ENCODE measurements at places on chromosomes 13 and 19.

- no peak for DNase-seq
Observed at GRCh38 chr13:67855741-67856238, 625.7 kb upstream of the PCDH9 start.

DNA sequence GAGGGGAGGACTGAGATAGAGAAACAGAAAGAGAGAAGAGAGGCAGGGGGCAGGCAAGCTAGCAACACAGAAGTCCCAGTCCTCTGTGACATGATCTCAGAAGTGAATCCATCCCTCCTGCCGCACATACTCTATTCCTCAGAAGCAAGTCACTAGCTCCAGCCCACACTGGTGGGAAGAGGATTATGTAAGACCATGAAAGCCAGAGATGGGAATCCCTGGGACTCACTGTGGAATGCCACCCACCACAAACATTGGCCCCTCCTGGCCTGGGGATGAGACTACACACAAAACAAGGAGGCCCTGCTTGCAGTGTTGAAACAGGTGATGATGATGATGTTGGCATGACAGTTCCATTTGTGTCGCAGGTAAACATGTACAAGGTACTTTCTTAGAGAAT lies 419.9 kb downstream of the IRS2 start:
- DNase-seq: no peak

DNA sequence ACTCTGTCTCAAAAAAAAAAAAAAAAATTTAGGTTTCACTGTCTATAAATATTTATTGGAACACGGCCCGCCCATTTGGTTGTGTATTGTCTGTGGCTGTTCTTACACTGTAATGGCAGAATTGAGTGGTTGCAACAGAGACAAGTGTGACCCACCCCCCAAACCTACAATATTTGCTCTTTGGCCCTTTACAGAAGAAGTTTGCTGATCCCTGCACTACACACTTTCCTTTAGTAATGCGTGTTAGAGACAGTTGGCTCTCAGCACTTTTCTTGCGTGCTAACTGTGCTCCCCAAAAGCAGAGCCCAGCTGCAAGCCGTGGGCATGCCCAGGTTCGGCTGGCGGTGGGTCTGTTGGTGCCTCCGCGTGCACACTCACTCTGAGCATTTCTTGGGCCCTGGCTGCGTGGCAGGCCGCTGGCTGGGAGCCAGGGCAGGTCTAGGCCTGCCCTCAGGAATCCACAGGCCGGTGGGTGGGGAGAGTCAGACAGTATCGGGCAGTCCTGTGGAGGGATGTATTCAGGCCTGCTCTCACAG lies 72.6 kb downstream of the SIPA1L3 start:
- DNase-seq: no peak

DNA sequence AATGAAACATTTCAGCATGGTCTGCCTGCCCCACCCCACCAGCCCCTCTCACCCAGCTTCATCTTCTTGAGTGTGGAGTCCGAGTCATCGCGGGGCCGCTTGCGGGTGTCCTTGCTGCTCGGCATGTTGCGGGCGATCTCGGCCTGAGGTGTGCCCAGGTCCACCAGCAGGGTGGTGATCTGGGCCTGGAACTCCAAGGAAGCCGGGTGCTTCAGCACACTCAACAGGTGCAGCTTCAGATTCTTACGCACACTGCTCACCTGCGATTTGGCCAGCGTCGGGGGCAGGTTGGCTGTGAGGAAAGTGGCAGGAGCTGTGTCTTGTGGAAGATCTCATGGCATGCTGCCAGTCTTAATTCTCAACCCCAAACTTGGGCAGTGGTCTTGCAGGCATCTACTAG lies 20.7 kb downstream of the SYMPK start:
- DNase-seq: no peak

DNA sequence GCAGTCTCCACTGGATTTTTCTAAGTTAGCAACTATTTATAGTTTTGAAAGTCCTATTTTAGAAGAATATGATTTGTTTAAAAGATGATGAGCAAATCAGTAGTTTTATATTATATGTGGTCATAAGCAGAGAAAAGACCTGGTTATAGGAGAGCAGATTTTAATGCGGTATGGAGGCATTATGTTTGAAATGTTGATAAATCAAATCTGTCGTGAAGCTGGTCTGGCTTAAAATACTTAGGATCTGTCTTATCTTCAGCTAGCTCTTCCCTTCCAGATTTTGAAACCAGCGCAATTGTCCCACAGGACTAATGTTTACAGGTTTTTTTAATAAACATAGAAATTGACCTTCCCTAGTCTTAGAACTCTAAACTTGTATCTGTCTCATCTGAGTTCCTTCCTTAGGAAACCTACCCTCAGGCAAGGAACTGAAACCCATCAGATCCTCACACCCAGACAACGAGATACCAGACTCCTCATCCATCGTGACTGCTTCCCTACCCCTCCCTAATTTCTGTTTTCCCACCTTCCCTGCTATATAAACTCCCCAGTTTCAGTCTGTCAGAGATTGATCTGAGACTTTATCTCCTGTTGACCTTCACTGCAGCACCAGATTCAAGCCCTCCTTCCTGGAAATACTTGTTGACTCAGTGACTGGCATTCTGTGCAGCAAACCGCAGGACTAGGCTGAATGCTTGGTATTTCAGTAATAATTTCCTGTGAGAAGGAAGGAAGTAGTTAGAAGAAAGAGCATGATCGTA lies 37.8 kb upstream of the CXCL17 start:
- DNase-seq: no peak

DNA sequence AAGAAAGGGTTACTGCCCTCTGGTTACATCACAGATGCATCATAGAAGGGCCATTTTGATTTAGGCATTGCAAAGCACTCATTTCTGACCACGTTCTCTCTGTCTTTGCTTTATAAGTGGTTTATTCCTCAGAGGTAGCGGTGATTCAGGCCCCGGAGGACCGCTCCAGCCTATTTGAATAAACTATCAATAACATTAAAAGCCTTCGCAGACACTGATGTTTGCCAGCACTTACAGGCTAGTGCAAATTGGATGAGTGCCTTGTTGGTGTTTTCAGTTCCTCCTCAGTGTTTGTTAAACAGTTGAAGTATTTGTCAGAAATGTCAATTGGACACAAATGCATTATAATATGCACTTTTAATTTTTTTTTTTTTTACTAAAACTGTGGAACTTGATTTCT lies 120.2 kb downstream of the RXFP2 start:
- no peak for DNase-seq

DNA sequence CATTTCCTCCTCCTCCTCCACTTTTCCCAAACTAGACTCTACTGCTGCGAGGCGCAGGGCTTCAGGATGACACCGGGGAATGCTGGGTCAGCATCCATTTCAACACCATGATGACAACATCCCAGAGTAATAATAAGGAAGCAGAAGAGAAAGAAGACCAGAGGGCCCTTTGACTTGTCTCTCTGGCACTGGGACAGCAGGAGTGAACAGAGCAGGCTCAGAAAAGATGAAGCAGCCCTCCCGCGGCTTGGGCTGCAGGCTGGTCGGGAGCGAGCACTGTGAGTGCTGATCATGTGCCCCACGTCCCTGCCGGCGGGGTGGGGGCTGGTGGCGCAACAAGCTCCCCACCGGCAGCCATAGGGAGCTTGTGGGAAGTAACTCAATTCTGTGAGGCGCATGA lies 30.5 kb downstream of the RANBP3 start:
- DNase-seq: no peak

DNA sequence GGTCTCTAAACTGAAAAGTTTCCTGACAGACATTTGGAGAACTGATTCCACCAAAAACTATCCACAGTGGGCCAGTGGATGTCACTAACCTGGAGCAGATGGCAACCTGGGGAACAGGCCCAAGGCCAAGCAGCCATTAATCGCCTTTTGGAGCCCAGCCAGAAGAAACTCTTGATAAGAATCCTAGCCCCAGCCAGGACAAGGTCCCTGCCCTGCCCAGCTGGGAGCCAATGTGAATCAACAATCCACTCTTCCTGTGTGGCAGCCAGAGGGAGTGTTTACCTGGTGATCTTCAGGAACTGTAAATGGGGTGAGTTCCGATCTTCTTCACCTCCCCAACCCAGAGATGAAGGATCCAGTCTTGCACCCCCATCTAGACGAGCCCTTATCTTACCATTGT lies 14.5 kb upstream of the IGSF23 start:
- no peak for DNase-seq

Measured in HAP-1 (cell line).